Stimulated activated CD4-positive, alpha-beta T cell treated with anti-CD3 and anti-CD28 coated beads, Interleukin-15, amount 100 ng/mL, for 1 hour (primary cell): ENCODE measurements at places on chromosomes 16 and 17.
A peak's percentile ranks its signal among the peaks of the same experiment; 100 is the strongest.

- no peak for DNase-seq
Observed at GRCh38 chr17:3835410-3836229, 10.4 kb downstream of the NCBP3 start.

- DNase-seq, result no peak
Observed at GRCh38 chr16:67910158-67910557, 17.1 kb downstream of the PSKH1 start.

DNA sequence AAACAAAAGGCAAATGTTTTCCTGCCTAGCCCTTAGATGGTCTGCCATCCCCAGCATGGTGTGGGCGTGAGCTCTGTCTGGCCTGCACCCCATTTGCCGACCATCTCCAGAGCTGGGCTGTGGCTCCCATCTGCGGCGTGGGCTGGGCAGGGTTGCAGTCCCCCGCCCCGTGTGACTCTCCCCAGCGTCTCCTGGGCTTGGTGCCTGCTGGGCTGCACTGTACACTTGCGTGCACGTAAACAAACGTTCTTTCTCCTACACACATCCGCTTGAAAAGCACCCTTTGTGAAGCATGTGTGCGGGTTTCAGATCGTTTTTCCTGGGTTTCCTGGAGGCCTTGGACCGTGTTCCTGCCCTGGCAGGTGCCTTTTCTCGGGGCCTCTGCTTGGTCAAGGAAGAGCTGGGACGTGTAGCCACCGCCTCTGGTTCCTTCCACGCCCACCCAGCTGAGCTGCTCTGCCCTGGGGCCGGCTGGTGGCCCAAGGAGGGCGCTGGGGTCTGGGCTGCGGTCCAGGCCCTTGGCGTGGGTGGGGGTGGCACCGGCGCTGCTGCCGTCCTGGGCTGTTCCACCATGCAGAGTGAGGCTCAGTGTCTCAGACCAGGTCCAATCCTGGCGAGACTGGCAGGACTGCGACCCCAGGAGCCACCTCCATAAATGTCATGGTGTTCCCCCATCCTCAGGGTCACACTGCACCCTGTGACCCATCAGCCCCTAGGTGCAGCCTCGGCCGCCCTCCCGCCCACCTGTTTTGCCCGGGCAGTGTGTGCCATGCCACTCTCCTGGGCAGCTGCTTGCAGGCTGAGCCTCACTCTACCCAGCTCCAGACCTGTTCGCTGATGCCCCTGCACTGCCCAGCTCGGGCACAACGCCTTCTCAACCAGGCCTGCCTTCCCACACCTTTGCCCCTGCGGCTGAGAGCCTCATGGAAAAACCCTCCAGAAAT, 9.9 kb upstream of the BAIAP3 start:
- no peak for DNase-seq

- DNase-seq, result no peak
Observed at GRCh38 chr17:77124192-77124889, 16.4 kb upstream of the SEC14L1 start.

DNA sequence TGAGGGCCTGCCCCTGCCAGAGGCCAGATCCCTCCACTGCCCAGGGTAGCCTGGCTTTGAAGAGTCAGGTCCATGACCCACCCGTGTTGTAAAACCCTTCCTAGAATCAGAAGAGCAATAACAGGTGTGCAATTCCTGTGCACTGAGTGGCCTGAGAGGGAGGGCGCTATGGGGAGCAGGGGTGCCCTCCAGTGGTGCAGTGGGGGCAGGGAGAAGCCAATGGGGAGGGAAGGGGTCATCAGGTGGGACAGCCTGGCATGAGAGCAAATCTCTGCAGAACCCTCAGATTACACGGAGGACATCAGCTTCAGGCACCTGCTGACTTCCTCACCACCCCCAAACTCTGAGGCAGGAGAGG, 72.9 kb upstream of the ZNF469 start:
- no peak for DNase-seq

DNA sequence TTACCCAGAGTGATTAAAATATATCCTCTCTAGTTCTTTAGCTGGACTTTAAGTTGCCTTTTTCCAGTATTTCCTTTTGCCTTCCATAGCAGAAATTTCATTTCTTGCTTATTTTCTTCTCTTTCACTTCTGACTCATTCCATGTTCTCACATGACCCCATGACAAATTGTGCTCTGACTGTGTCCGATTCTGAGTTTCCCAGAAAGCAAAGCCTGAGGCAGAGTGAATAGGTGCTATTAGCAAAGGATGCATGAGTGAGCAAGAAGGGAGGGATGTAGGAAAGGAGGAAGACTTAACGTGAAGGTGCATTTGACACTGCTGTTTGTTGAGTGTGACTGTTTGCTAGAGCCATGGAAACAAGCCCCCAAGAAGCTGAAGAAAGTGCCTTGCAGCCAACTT, 82.6 kb upstream of the CNTNAP4 start:
- DNase-seq, result no peak

GRCh38 chr17:628089-628941, 86.3 kb downstream of the VPS53 start:
- DNase-seq, result no peak

- DNase-seq, result no peak
Observed at GRCh38 chr17:60398227-60398959, 6.5 kb upstream of the USP32 start.

- no peak for DNase-seq
Observed at GRCh38 chr17:47738178-47738577, 5.1 kb downstream of the TBX21 start.

DNA sequence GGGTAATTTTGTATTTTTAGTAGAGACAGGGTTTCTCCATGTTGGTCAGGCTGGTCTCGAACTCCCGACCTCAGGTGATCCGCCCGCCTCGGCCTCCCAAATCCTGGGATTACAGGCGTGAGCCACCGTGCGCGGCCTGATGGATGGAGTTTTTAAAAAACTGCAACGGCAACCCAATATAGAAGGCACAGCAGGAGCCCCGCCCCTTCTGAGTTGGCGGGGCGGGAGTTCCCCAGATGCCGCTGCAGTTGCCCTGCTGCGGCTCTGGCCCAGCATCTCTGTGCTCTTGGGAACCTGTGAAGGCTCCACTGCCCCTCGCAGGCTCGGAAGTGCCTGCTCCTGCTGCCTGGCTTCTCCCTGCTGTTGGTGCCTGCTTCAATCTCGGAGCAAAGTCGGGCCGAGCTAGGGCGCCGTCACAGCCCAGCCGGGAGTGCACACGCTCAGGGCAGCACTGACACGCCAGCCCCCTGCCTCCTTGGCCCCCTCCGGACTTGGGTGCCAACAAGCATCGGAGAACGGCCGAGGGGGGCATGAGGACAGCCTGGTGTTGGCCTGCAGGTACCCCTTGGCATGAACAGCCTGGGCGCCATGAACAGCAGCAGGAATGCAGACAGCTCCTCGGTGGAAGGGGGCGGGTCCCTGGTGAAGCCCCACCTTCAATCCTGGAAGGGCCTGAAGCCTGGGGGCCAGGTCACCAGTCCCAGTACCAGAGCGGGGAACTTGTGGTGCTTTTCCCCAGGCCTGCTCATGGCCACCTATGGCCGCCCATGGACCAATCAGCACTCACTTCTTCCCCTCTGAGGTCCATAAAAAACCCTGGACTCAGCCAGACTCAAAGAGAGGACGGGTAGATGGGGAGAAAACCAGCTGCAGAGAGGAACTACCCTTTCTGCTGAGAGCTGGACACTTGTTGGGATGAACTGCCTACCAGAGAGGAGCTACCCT, 2.3 kb upstream of the NT5M start:
- peak; percentile 11 for DNase-seq

DNA sequence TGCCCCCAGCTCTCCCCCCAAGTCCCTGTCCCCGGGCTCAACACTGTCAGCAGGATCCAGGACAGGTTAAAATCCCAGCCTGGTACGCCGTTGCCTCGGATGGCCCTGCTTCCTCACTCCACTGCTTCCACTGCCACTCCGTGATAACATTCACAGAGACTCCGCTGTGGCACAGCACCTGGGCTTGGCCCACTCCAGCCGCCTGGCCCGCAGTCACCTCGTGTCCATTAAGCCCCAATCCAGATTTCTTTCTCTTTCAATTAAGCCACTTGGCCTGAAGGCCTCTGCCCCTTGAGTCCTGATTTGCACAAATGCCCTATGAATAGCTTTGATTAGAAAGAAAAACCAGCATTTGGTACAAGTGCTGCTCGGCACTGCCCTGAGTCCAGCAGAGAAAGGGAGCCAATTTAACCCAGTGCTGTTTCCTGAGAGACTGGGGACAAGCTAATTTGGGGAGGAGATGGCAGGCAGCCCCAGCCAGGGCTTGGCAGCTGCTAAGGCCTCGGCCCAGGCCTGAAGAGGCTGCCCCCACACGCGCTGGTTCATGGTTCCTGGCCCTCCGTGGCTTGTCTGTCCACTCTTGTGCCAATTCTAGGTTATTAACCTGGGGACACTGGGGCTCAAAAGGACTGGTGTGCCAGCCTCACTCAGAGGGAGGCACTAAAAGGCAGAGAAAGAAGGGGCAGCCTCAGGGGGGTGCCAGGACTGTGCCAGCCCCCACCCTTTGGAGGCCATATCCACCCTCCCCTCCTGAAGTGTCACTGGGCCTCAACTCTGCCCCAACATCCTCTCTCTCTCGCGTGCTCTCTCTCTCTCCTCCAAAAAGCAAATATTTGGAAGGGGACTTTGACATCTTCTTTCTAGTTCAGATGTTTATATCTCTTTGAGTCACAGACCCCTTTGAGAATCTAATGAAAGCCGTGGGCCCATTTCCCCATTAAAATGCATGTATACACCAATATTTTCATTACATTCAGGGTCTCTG, 29.8 kb upstream of the SPPL2C start:
- no peak for DNase-seq

DNA sequence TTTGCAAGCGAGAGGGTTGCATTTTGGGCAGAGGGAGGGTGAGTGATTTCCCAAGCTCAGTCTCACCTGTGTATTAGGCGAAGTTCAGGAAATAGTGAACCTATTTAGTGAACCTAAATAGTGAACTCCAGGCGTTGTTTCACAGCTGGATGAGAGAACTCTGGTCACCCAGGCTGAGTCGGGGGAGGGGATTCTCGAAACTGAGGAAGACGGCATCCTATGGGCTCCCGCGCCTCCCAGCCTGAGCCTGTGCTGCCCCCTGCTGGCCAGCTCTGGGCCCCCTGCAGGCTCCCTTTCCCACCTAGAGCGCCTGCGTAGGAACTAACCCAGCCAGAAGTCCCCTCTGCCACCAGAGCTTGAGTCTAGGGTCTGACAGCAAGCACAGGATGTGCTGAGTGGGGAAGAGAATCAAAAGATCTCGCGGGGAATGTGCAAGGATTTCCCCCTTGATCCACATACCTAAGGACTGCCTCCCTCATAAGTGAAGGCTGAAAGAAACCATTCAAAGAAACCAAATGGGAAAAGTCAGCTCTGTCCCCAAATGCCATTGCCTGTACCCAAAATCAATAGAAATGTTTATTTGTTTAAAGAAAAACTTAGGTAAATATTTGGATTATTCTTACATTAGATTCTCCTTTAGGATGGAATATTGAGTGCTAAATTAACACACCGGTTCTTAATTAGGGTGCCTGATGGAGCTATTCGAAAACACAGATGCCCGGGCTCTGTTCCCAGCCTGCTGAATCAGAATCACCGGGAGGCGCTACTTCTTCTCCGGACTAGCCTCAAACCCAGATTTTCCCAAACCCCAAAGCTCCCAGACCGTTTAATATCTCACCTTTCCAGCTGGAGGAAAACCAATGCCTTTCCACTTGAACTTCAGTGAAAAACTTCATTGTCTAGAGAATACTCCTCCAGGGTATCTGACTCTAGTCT, 14.8 kb upstream of the MARVELD3 start:
- DNase-seq, result peak; percentile 71

GRCh38 chr17:3801347-3801746, 359 bp upstream of the ITGAE start:
- no peak for DNase-seq

DNA sequence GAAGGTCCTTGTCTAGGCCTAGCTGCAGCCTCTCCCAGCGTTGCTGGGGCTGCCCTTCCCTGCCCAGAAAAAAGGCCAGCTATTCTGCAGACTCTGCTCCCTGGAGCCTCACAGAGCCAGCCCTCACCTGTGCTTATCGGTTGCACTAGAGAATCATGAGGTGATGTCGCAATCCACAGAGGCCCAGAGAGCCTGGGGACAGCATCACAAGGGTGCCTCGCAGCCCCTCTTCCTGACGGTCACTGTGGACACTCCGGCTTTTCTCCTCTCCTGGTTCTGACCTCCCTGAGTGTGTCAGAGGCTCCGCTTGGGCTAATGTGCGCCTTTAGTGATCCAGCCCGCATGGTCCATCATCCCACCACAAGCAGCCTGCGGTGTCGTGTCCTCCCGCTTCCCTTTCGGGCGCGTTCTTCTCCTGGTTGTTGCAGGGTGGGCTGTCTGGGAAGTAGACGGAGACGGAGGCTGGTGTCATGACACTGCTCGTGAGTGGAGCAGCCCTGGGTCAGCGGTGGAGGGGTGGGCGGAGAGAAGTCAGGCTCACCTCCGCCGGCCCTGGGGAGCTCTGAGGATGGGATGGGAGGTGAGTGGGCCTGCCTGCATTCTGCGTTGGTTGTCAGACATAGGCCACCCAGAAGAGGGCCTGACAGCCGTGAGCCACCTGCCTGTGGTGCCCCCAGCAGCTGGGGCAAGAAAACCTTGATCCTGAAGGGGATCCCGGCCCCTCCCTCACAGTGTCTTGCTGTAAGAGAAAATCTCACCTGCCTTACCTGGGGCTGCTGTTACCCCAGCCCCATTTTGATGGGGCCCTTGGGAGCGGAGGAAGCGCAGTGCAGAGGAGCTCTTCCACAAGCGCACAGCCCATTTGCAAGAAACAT, 165.9 kb upstream of the CHMP6 start:
- no peak for DNase-seq

GRCh38 chr16:15461376-15461775, 27.0 kb downstream of the BMERB1 start:
- no peak for DNase-seq

DNA sequence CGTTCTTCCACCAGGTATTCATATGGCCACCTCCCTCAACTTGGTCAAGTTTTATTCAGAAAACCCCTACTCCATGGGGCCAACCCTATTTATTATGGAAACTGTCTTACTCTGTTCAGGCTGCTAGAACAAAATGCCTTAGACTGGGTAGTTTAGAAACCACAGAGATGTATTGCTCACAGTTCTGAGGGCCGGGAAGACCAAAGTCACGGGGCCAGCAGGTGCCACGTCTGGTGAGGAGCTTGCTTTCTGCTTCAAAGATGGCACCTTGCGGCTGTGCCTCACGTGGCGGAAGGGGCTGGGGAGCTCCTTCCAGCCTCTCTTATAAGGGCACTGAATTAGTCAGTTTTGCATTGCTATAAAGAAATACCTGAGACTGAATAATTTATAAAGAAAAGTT, 74.3 kb downstream of the AXIN2 start:
- DNase-seq, result no peak

- DNase-seq, result no peak
Observed at GRCh38 chr16:62967611-62968010, 931.4 kb upstream of the CDH8 start.
